ENCODE measurements at places on chromosomes 12 and 14. TPM values are rescaled to one million over a fixed set of nuclear protein-coding genes. Genes with fewer than 3 reads are reported as not detected.

DHRS2 gene
- 0.33 TPM for polyA plus RNA-seq

PROX2 gene
- 0.06 TPM for polyA plus RNA-seq

HOTAIR gene
- polyA plus RNA-seq = not detected

KLRC2 gene
- 0.38 TPM for polyA plus RNA-seq

KIF26A gene
- 0.84 TPM for polyA plus RNA-seq
